CD8-positive, alpha-beta memory T cell (primary cell): ENCODE measurements at places on chromosomes 6 and 20. TPM values are rescaled to one million over a fixed set of nuclear protein-coding genes. Genes with fewer than 3 reads are reported as not detected.

The SMLR1 gene
- total RNA-seq, result not detected

DNA sequence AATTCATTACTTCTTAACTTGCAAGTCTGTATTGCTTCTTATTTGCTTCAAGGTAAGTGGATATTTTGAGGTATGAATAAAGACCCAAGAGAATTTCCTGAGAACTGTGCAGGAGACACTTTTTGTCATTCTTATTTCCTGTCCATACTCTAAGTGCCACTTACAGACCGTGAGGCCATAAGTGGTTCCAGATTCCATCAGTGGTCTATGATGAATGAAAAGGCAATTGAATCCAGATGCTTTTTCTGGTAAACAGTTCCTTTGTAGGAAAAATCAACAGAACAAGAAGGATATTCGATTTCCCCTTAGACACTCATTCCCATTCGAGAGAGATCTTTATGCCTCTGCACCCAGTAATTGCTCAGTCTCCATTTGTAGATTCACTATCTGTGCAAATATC is 58.3 kb upstream of the PDE10A start:
- H3K36me3 ChIP-seq, result no peaks in the 10 kb centered on the region
- H3K4me3 ChIP-seq, result no peak overlapping the region
- H3K4me1 ChIP-seq, result no peaks in the 10 kb centered on the region
- no peaks in the 10 kb centered on the region for H3K27me3 ChIP-seq
- DNase-seq, result no peak

- no peak overlapping the region for H3K4me3 ChIP-seq
- H3K36me3 ChIP-seq, result no peaks in the 10 kb centered on the region
- DNase-seq, result no peak
- H3K27me3 ChIP-seq, result no peaks in the 10 kb centered on the region
- H3K4me1 ChIP-seq, result no peaks in the 10 kb centered on the region
Measured at GRCh38 chr6:162491637-162492036, 235.9 kb downstream of the PRKN start.

- no peak overlapping the region for H3K4me3 ChIP-seq
- no peak for DNase-seq
- H3K4me1 ChIP-seq, result no peaks in the 10 kb centered on the region
- H3K36me3 ChIP-seq, result no peaks in the 10 kb centered on the region
- no peak overlapping the region for H3K27ac ChIP-seq
Measured at GRCh38 chr6:9405825-9406224, 970.5 kb upstream of the SLC35B3 start.

- no peak overlapping the region for H3K27ac ChIP-seq
- no peaks in the 10 kb centered on the region for H3K27me3 ChIP-seq
- H3K4me1 ChIP-seq, result peaks cover 9% of the 10 kb centered on the region
- no peaks in the 10 kb centered on the region for H3K36me3 ChIP-seq
- peak; percentile 55 for DNase-seq
Measured at GRCh38 chr20:31833130-31833930, 12.1 kb downstream of the FOXS1 start.

DNA sequence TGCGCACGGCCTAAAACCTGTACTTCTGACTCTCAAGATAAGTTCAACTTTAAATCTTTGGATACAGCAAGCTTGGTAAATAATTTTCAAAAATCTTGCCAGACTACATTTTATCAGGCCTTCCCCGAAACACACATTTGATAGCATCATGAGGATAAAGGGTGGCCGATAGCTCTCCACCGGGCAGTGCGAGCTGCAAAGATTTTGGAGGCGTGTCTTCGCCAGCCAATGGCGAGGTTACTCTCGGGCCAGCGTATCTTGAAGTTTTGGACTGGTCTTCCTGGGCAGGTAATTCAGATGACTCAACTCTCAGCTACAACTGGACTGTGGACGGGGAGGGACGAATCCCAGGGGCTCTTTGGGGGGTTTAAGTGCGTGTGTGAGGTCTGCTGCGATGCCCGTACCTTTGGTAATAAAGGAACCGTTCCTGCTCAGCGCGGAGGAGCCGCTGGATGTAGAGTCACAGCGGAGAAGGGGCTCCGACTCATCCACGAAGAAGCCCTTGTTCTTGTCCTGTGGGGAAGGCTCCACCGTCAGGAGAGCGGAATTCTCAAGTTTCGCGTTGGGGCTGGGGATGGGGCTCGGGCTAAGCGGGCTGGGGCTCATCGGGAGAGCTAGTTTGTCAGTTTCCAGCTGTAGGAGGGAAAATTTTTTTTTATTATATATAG is 75.3 kb downstream of the TNFRSF21 start:
- H3K27me3 ChIP-seq, result no peaks in the 10 kb centered on the region
- H3K4me1 ChIP-seq, result no peaks in the 10 kb centered on the region
- H3K4me3 ChIP-seq, result no peak overlapping the region
- no peak overlapping the region for H3K27ac ChIP-seq
